ENCODE measurements at places on chromosomes 4 and X. TPM values are rescaled to one million over a fixed set of nuclear protein-coding genes. Genes with fewer than 3 reads are reported as not detected.

DNA sequence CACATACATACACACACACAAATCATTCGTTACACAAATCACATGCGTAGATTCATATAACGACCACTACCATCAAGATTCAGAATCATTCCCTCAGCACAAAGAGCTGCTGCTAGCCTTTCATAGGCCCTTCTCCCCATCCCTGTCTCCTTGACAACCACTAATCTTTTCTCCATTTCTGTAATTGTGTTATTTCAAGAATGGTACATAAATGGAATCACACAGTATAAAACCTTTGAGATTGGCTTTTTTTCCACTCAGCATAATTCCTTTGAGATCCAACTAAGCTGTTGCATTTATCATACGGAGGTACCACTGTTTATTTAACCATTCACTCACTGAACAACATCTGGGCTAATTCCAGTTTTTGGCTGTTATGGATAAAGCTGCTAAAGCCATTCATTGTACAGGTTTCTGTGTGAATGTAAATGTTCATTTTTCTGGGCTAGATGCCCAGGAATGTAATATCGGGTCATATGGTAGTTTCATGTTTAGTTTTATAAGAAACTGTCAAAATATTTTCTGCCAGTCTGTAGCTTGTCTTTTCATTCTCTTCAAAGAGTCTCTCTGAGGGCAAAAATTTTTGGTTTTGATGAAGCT, 64.1 kb downstream of the USP11 start:
- DNase-seq: no peak

FGB gene
- not detected for polyA plus RNA-seq

GRCh38 chrX:67353651-67354370, 190.0 kb upstream of the AR start:
- no peak for DNase-seq

GRCh38 chr4:153616006-153616555, 68.0 kb upstream of the TLR2 start:
- no peak for DNase-seq

- DNase-seq: no peak
Measured at GRCh38 chr4:22850630-22851029, 157.9 kb downstream of the GBA3 start.

CLOCK gene
- 4.5 TPM for polyA plus RNA-seq

BTK gene
- polyA plus RNA-seq: not detected

- DNase-seq: no peak
Measured at GRCh38 chr4:168914095-168914494, 96.0 kb downstream of the CBR4 start.

DNA sequence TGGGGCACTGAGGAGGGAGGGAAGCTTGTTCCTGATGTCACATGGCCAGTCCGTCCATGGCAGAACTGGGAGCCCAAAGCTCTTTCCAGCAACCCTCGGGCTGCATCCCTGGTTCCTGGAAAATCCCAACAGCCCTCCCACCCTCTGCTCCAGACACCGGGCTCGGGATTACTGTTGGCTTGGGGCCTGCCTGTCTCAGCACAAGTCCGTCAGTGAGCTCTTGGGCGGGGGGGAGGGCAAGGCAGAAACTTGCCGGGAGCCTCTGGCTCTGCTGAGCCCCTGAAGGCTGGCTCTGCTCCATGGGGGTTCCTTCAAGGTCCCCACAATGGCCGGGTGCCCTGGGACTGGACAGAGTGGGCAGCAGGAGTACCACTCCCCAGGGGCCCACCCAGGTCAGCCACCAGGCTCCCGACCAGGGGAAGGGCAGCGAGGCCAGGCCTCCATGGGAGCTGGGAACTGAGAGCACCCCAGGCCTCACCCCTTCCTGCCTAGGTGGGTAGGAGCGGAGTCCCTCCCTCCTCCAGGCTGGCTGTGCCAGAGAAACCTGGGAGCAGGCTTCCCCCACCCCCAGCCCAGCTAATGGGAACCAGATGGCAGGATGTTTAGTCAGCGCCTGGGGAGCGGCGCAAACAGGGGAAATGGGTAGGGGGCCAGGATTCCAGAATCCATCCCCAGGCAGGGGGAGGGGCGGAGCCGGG, 6.4 kb upstream of the HAUS7 start:
- no peak for DNase-seq

- DNase-seq: no peak
Measured at GRCh38 chr4:57162499-57163019, 52.4 kb upstream of the IGFBP7 start.

SATL1 gene
- polyA plus RNA-seq: not detected
